ENCODE measurements at places on chromosomes 4 and X.

- DNase-seq = no peak
Measured at GRCh38 chr4:40881851-40882250, 132.1 kb downstream of the NSUN7 start.

DNA sequence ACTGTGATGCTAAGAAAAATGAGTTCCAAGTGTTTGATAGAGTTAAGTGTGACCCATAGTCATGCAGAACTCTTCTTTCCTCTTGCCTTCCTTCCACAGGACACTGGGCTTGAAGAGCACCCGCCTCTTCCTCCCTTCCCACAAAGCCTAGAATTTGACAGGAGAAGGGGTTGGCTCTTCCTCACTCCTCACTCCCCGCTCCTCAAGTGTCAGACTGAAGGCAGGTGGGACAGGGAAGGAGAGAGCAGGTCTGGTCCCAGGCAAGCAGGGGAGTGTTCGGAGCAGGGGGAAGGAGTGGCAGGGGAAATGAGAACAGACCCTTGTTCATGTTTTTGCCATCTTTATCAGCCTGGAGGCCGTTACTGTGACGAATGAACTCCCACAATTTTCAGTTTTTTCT, 10.7 kb downstream of the MAGED2 start:
- DNase-seq = no peak

DNA sequence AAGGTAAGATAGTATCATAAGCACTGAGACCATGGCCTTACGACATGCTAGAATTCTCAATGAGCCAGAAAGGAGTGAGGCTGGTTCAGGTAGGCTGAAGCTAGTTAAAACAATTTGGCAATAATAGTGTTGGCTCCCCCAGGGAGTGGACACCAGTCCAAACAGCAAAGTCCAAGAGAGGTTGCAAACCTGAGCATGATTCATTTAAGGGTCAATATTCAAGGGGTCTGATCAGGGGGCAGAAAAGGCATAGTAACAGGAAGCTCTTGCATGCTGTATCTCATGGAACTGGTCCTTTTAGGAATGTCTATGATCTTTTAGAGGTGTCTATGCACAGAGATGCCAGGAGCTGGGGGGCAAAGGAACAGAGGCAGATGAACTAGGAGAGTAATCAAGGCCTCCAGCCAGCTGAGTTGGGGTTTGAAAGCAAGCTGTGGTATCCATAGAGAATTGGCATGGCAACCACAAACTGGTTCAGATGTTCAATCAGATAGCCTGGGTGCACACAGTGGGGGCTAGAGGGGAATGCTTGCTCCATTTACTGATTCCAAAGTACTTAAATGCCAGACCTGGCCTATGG, 5.1 kb downstream of the GJB1 start:
- no peak for DNase-seq

DNA sequence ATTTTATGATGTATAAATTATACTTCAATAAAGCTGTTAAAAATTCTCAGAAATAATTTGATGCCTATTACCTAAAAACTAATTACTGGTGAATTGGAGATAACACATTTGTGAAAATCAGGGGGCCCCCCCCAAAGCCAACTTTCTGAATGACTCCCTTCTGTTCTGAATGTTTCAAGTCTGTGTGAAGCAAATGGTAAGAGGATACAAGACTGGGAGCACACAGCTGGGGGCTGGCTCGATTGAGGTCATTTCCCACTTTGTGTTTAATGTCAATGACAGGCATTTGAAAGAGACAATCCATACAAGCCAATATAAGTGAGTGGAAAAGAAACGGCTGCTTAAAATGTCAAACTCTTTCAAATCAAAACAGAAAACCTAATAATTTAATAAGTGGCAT, 155.8 kb downstream of the SH2D1A start:
- DNase-seq = no peak

GRCh38 chr4:148152868-148153625, 289.2 kb downstream of the NR3C2 start:
- DNase-seq = no peak

DNA sequence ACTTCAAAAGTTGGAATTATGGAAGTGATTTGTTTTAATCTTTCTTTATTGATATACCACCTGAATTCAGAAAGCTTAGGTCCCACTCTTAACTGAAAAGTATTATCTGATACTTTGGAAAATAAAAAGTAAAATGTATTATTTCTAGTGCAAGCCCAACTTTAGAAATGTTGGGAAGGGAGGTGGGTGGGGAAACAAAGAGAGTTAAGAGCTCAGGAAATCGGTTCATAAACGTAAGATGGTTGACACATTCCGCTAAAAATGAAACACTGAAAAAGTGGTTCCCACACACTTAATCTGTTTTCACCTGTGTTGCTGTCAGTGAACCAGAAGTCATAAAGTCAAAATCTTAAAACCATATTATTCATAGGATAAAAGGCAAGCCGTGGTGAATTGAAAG, 237.4 kb downstream of the BANK1 start:
- DNase-seq = no peak

- no peak for DNase-seq
Measured at GRCh38 chrX:29435396-29435795, 780.0 kb upstream of the MAGEB2 start.

DNA sequence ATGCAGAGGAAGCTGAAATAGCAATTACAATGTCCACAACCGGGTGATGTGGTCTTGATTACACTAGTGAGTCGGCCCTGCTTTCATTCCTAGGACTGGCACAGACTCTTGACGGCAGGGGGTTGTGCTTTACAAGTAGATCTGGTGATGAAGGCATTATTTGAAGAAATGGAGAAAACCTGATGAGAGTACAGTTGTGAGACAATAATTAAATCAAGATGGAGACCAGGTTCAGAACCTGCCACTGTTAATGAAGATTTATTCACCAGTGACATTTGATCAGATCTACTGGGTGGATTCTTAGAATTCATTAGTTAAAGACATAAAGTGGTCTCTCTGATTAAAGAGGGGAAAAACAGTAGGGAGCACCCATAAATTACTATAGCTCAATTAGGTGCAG, 747.2 kb downstream of the STPG2 start:
- no peak for DNase-seq

DNA sequence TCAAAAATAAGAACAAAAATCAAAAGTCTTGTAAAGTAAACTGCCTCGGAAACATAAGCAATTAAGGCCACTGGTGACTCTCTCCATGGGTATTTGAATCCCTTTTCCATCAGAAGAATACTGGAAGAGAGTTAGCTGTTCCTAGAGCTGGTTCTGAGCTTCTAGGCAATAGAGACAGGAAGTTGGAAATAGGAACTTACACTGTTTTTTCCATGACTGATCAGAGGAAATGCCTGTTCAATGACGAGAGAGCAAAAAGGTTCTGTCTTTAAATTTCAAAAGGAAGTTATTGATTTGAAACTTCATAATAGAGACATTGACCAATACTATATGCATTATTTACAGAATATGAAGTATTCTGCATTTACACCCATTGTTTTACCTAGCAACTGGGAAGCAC, 503.5 kb upstream of the ARX start:
- DNase-seq = no peak
